ENCODE measurements at places on chromosomes 16 and 17.

DNA sequence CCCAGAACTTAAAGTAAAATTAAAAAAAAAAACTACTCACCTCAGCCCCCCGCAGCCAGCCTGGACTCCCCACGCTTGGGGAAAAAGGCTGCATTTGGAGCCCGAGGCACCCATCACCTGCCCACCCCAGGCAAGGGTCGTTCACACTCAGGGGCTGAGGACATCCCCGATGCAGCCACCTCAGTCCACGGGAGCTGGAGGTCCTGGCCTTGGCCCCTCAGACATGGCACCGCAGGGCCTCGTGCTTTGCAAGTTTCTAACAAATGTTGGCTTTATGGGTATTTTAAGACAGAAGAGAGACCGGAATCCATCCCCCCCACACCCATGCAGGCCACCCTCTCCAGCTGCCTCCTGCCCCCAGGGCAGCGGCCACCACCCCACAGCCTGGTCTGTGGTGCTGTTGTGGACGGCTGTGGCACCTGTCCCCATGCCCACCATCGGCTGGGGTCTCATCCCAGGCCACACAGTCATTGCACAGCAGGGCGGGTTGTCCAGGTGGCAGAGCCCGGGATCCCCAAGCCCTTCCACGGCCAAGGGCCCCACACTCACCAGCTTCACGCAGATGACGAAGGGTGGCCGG is 116.4 kb upstream of the ZNF750 start:
- no peak for DNase-seq

DNA sequence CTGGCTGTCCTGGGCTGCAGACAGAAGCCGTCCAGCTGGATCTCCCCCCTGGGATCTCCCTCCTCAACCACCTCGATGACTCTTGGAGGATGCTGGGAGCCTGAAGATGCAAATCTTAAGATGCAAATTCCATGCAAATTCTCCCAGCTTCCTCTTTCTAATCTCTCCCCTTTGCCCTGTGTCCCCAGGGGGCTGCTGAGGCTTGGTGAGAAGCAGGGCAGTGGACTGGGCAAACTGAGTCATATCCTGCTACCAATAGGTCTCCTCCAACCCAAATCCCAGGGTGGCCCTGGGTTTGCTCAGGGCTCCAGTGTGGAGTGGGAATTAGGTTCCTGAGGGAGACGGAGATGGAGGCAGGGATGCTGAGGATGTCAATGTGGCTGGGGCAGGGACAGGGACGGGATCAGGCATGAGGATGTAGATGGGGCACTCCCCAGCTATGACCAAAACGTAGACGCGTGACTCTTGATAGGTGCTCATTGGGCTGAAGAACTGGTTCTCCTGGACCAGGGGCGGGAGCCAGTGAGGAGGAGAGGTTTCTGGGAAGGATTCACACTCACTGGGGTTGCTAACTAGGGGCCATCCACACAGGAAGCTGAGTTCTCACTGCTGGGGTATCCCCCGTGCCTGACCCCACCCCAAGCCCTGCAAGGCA is 3.6 kb upstream of the ALOX12B start:
- no peak for DNase-seq

GRCh38 chr17:31469959-31470358 is 78.5 kb downstream of the RAB11FIP4 start:
- DNase-seq: no peak

- no peak for DNase-seq
Measured at GRCh38 chr17:11638700-11639265, 40.5 kb downstream of the DNAH9 start.

DNA sequence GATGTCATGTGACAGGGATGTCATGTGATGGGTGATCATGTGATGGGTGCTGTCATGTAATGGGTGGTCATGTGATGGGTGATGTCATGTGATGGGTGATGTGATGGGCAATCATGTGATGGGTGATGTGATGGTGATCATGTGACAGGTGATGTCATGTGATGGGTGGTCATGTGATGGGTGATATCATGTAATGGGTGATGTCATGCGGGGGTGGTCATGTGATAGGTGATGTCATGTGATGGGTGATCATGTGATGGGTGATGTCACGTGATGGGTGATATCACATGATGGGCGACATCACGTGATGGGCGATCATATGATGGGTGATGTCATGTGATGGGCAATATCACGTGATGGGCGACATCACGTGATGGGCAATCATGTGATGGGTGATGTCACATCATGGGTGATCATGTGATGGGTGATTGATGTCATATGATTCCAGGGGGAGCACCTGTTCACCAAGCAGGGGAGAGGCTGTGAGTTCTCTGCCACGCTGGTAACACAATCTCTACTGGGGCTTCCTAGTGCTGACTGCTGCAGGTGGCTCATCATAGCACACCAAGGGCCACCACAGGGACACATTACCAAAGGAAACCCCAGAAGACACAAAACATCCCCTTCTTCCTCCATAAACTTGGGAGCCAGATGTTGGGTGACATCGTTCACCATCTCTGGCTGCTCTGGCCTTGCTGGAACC is 16.5 kb downstream of the CD300LB start:
- no peak for DNase-seq

- no peak for DNase-seq
Measured at GRCh38 chr17:44807093-44807816, 22.8 kb downstream of the GJC1 start.

DNA sequence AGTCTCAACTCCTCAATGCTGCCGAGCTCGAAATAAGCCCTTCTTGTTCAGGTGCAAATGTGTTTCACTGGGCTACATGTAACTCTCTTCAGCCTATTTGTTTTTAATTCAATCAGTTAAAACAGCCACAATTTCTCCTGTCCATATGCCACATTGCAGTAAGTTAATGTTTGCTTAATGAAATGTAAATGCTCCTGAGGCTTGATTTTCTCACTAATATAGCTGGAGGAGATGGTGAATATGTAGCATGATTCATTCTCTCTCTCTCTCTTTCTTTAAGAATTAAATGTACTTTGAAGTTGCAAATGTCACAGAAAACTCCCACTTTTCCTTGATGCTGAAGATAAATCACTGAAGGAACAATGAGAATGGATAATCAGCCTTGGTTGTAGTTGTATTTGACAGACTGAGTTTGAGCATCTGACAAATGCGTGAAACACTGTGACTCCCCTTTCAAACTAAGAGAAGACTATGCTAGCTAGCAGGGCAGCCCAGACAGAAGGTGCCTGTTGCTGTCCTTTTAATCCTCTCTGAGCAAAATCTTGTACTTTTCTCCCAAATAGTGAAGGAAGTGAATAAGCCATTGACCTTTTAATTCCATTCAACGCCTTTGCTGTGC is 161.8 kb downstream of the ANKFN1 start:
- DNase-seq: no peak

DNA sequence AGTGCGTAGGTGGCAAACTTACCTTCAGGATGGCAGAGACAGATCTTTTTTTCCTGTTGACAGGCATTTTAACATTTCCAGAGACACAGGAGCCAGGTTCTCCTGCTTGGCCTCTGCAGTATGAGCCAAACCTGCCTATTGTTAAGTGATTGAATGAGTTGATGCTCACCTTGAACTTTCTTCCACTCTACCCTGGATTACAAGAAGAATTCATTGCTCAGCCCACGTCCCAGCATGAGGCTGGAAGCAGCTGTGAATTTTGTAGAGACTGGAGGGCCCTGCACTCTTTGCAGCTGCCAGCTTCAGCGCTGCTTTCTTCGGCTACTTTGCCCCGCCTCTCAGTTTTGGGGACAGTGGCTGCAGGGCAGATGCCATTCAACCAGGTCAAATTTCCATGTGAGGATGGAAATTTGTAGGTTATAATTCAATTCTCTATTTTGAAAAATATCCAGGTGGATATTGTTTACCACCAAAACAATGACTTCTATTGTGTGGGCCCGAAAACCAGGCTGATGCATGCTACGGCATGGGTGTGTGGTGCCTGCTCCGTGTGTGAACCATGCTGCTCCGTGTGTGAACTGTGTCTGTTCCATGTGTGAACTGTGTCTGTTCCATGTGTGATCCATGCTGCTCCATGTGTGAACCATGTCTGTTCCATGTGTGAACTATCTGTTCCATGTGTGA is 75.2 kb upstream of the METTL9 start:
- no peak for DNase-seq

DNA sequence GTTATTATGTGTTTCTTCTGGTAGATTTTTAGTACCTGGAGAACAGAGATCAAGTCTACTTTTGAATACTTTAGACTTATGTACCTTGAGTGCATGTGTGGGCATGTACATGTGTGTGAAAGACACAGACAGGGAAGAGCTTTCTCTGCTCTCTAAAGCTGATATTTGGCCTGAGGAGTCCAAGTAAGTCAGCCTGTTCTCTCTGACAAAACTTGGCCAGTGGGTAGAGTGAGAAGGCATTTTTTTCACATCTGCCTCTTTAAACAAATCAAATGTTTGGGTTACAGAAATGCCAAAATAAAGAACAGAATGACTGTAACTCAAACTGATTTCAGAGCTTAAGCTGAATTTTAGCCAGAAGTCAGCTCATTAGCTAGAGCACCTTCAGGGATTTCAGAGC is 309.7 kb upstream of the DYNLRB2 start:
- no peak for DNase-seq

GRCh38 chr17:17224137-17224536 is 12.8 kb downstream of the FLCN start:
- no peak for DNase-seq

DNA sequence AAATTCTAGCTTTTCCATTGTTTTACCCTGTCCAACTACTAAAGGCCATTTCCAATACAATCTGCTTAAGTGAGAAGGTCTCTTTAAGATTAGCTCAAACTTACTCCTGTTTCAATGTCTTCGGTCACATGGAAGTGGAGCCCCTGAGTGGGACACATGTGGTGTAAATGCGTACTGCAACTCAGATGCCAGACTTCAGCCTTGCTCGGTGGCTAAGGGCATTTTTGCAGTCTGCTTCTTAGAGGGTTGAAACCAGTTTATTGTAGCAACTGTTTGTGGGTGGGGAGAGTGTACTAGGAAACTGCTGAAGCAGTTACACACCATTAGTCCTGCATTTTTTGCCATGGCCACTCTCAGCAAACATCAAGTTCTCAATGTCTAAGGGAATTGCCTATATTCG is 140.6 kb downstream of the PARN start:
- no peak for DNase-seq

GRCh38 chr16:83715217-83715920 is 92.4 kb upstream of the HSBP1 start:
- DNase-seq: peak; percentile 4

DNA sequence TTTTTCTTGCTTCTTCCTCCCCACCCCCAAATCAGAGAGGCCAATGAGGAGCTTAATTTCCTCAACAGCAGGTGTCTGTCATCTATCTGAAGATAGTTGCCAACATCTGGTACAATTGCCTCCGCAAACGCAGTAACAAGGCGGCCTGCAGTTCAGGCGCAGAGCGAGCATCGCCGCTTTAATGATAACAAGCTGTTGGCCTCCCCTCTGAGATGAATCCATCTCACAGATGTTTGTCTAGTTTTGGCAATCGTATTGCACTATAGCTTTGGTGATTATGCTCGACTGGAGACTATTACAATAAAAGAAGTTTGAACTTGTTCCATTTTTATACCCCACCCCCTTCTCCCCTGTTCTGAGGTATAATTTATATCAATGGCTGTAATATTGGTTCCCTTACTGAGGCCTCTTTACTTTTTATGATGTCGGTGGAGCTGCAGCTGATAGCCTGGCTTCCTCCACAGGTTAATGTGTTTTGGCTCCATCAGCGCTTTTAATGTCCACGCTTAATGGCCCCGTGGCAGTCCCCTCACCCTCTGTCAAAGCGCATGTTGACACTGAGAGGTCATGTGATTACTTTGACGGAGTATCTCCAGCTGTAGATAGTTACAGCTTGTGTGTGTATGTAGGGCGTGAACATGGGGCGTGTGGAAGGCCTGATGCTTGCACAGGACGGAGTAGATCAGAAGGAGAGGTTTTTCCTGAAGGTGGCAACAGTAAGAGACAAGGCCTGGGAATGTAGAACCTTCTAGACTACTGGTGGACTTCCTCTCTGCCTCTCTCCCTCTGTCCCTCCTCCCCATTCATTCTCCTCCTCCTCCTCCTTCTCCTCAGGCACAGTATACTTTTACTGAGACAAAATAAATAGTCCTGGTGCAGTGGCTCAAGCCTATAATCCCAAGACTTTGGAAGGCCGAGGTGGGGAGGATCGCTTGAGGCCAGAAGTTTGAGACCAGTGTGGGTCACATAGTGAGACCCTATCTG is 164.7 kb downstream of the MSI2 start:
- peak; percentile 89 for DNase-seq

DNA sequence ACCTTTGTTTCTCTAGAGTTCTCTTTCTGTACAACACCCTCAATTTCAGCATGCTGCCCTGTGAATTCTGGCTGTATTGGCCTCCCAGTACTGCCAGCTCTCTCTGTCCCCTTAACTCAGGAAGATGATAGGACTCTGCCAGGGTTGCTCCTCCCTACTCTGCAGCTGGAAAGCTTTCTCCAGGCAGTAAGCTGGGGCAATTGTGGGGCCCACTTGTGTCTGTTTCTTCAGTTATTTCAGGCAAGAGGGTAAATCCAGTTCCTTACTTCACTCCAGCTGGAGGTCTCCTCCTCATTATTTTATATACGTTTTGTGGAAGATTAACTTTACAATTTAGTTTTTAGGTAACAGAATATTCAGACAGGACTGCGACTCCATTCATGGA is 9.9 kb downstream of the C17orf100 start:
- no peak for DNase-seq

GRCh38 chr17:57905875-57906455 is 49.2 kb downstream of the CUEDC1 start:
- peak; percentile 56 for DNase-seq

DNA sequence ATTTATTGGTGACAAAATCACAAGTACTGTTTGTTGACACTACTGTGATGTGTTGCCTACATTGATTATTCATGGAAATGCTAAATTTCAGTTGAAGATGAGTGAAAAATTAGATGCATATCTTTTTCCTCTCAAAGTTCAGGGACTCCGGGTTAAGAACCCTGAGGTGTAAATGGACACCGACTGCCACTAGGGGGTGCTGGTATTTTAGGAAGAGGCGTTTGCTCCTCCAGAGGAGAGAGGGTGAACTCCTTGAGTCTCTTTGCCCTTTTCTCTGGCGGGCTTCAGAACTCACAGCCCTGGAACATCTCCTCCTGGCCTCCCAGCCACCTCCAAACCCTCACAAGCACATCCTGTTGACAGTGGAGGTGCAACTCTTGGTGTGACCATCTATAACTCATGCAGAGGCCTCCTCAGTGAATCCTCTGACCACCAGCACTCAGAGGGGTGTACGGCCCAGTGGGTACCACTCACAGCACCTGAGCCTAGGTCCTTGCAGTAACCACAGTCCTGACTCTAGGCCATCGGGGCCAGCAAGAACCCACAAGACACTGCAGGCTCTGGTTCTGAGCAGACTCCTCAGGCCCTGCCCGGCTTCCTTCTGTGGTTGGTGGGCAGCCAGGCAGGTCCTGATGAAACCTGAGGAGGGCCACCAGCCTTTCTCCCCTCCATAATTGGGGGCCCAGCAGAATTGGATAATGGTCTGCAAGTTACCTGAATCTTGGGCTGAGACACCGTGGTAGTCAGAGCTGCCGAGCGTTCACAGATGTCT is 26.2 kb upstream of the PIK3R5 start:
- DNase-seq: no peak

GRCh38 chr17:16325964-16326363 is 27.3 kb downstream of the CENPV start:
- DNase-seq: no peak

DNA sequence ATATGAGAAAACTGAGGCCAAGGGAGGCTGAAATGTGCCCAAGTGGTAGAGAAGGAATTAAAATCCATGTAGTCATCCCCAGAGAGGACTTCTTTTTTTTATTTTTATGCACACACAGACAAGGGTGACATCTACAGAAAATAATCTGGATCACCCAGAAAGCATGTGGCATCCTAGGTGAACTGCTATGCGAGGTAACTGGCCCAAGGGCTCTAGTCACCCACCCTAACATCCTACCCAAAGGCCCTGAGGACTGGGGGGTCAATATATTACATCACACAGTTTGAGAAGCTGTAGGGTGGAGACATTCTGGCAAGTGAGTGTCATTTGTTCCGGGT is 23.3 kb downstream of the TEX14 start:
- DNase-seq: no peak

All from COR-L47 (cell line).